ENCODE measurements at places on chromosomes 6 and 20.

GRCh38 chr6:105161421-105161820 lies 18.4 kb downstream of the POPDC3 start:
- no peak for DNase-seq

DNA sequence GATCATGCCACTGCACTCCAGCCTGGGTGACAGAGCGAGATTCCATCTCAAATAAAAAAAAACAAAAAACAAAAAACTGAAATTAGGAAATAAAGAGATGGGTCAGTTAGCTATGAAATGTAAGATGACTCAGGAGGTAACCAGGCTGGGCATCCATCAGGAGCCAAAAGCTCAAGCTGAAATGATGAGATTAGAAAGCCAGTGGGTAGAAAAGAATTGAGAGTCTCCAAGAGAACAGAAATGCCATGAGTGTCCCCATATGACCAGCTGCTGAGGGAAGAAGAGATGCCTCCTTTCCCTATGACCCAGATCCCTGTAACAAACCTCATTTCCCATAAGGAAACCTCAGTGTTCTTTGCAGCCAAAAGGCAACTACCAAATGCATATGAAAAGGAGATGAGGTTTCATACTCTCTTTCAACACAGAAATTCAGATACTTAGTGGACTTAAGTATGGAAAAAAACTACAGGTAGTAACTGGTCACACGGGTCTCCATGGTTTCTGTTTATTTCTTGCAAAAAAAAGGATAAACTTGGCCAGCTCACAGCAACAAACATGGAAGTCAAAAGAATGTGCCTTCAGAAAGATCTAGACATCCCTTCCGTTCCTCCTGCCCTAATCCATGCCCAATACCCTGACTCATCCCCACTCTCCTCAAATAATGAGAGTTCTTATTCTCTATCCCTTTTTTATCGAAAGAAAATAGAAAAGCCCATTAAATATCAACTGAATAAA lies 8.1 kb downstream of the ARHGAP18 start:
- DNase-seq: peak; percentile 67

DNA sequence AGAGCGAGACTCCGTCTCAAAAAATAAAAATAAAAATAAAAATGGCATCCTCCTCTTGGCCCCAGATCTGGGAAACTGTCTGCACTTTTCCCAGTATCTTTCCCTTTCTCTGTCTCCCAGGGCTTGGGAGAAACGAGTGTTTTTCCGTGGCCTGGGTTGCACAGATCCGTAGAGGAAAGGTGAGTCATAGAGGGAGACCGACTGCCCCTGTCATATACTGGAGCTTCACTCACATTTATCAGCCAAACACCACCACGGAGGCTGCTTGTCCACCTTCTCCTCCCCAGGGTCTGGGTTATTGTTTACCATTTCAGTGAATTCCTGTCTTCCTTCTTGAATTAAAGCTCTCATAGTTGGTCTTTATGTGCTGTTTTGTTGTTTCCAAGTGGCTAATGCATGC lies 31.9 kb upstream of the EIF2S2 start:
- no peak for DNase-seq

DNA sequence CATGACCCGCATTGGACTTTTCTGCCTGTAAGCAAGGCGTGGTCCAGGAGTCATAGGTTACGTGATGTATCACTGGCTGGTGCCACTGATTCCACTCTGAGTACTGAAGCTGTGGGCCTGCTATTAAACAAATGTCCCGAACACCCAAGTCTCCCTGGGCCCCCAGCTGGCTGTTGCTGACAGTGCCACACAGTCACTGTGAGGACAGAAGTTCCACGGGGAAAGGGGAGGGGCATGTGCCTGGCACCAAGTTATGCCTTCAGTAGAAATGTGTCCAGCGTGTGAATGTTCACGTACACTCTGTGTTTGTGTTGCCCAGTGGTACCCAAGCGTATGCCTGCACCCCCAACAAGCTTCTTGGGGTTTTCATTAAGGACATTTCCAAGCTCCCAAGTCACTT lies 171.4 kb upstream of the QKI start:
- no peak for DNase-seq

GRCh38 chr6:153058291-153058690 lies 55.8 kb upstream of the MTRF1L start:
- no peak for DNase-seq

DNA sequence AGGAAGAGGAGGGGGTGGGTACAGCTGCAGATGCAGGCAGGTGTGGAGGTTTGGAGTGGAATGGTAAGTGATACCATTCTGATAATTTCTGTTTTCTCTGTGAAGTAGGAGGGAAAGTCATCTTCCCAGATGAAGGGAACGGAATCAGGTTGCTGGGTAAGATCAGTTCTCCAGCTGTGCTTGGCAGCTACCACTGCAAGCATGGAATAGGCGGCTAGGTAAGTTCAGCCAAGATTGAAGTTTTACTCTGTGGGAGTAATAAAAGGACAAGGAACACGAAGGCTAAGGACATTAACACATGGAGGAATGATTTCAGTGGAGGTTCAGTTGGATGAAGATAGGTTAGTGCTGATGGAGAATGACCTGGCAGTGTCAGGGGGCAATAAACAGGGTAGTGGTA lies 128.3 kb downstream of the CARMIL1 start:
- no peak for DNase-seq

- no peak for DNase-seq
Observed at GRCh38 chr6:165244524-165245247, 64.7 kb downstream of the C6orf118 start.

DNA sequence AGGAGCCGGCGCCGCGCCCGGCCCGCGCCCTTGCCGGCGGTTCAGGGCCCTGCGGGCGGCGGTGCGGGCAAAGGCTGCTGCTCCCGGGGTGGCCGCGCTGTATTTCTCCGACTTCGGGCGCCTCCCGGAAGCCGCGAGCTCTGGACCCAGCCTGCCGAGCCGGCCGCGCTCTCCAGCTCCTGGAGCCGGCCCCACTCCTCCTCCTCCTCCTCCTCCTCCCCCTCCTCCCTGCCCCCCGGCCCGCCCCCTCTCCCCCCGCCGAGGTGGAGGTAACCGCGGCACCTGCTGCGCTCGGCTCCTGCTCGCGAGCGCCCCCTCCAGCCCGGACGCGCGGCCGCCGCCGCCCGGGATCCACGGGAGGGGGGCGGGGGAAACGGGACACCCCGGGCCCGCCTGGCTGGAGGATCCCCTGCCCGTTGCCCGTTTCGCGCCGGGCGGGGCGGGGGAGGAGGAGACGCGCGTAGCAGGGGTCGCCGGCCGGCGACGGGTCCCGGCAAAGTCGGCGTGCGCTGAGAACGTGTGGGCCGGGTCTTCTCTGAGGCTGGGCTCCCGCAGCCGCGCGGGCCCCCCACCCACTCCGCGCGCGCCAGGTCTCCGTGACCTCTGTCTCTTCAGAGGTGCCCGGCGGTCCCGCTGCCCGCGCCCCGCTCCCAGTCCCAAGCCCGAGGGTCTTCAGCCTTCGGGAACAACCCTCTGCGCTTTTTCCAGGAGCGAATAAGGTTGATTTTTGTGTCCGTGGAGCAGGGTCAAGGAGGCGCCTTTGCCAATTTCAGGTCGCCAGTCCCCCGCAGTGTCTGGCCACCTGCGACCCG lies at the start of gene SLC22A23:
Gene SLC22A23 (minus strand): TSS at position 153 of the 812 bp plus-strand sequence. CDS start 491 bp downstream, outside the sequence.
- peak; percentile 78 for DNase-seq

DNA sequence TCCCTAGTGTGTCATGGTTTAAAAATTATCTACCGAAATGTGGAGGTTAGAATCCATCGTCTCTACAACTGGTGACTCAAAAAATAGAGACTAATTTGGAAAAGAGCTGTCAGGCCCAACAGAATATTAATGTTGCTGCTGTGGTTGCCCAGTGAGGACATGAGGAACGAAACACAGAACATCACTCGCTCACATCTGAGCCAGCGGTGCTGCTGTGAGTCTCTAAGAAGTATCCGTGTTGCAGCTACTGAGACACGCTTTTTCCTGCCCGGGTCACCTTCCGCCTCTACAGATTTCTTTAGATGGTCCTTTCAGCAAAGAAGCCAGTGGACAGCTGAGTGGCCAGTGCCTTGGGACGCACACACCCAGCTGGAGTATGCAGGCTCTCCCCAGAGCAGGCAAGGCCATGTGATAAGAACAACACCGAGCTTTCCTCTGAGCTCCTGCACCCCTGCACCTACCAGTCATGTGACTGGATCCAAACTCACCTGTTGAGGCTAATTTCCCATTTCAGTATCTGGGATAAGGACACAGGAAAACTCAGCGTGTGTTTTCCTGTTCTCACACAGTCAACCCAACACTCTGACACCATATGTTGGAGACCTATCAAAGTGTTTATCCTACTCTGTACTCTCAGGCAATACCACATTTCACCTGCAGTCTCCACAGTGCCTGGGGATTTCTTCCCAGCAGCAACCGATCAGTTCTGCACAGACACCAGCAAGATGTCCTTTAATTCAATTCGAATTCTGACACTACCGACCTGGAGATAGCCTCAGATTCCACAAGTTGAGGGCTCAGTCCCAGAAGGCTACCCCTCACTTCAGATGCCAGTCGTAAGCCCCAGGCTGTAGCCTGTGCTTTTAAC lies 119.0 kb upstream of the RPS6KA2 start:
- DNase-seq: no peak

GRCh38 chr20:44572551-44573500 lies 9.6 kb upstream of the PKIG start:
- DNase-seq: peak; percentile 81

DNA sequence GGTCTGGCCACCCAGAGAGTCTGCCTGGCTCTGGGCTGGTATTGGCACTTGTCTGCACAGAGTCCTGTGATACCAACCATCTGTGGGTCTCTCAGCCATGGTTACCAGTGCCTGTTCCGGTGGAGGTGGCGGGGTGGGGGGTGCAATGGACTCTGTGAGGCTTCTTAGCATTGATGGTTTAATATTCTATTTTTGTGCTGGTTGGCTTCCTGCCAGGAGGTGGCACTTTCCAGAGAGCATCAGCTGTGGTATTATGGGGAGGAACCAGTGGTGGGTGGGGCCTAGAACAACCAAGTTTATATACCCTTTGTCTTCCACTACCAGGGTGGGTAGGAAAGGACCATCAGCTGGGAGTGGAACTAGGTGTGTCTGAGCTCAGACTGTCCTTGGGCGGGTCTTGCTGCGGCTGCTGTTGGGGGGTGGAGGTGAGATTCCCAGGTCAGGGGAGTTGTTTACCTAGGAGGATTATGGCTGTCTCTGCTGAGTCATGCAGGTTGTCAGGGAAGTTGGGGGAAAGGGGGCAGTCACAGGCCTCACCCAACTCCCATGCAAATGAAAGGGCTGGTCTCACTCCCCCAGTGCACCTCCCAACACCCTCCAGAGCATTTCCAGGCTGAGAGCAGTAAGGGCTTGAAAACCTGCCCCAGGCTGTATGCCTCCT lies 117.5 kb downstream of the FLRT3 start:
- no peak for DNase-seq

GRCh38 chr20:64177787-64178186 lies 13.5 kb downstream of the MYT1 start:
- no peak for DNase-seq

- DNase-seq: peak; percentile 84
Observed at GRCh38 chr6:6713657-6714056, 125.1 kb downstream of the LY86 start.

- no peak for DNase-seq
Observed at GRCh38 chr20:33910056-33910455, 83.7 kb upstream of the RALY start.

DNA sequence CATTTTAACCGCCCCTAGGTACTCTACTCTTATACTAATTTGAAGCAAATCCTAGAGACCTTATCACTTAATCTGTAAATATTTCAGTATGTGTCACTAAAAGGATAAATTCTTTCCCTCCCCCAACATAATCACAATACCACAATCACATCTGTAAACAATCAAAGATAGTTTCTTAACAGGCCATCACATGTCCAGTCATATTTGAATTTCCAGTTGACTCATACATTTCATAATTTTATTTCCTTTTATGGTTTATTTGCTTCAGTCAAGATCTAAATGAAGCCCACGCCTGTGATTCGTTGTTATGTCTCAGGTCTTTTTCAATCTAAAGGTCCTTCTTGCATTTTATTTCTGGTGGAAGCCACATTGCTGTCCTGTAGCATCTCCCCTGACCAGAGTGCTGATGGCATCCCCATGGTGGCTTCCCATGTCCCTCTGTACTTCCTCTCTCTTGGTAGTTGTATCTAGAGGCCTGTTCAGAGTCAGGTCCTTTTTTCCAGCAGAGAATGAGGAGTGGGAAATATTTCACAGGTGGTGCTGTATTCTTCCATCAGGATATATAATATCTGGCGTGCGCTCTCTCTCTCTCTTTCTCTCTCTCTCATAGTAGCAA lies 128.6 kb upstream of the SLC22A23 start:
- DNase-seq: peak; percentile 72

DNA sequence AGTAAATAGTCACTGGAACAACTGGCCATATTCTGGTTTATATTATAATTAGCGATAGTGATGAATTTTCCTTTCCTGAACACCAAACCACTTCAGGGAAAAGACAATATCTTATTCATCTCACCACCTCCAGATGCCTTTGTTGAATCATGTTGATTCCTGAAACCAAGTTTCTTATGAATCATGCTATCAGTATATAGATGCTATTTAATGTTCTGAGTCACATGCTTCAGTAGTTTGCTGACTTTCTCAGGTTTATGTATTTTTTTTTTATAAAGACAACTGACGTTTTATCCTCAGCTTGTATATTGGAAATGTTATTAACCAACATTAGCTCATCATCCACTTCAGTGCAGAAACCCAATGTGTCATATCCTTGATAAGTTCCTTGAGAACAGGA lies 710.2 kb upstream of the POU3F2 start:
- no peak for DNase-seq

- DNase-seq: no peak
Observed at GRCh38 chr6:117025310-117025709, 148.3 kb downstream of the RFX6 start.

GRCh38 chr6:21024616-21025015 lies 490.4 kb downstream of the CDKAL1 start:
- DNase-seq: no peak

- DNase-seq: no peak
Observed at GRCh38 chr6:16494793-16495192, 256.4 kb downstream of the GMPR start.

DNA sequence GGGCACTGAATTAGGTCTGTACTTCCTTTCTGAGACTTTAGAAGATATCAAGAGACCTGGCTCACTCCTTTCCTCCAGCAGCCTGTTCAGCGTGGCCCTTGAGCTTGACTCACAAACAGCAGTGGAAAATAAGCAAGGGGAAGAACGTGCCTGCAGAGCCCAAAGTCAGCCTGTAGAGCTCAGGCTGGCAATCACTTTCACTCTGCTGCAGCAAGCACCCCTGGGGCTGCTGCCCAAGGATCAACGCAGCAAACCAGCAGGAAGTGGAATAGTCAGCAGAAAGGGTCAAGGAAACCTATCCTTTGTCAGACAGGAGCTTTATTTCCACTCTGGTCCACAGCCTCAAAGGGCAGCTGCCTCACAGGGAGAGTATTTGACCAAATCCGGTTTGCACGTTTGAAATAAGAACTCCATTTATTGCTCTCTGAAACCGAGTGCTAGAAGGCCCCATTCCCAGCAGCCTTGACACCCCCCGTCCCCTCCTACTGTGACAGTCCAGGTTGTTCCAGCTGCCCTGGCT lies 77.4 kb downstream of the PRDM1 start:
- peak; percentile 65 for DNase-seq

GRCh38 chr20:46552460-46553420 lies 2.3 kb upstream of the OCSTAMP start:
- no peak for DNase-seq

- DNase-seq: no peak
Observed at GRCh38 chr6:32638532-32639219, 1.5 kb downstream of the HLA-DQA1 start.

GRCh38 chr20:58994390-58995159 lies 12.5 kb downstream of the CTSZ start:
- DNase-seq: no peak

All from AG08395 (cell line).